NCI-H187 treated with DMSO at 0.1 percent for 48 hours (cell line): ENCODE measurements at places on chromosomes 3 and 15.

- no peak for DNase-seq
These were observed 66.3 kb downstream of the STRIT1 start for GRCh38 chr3:155227141-155227540.

DNA sequence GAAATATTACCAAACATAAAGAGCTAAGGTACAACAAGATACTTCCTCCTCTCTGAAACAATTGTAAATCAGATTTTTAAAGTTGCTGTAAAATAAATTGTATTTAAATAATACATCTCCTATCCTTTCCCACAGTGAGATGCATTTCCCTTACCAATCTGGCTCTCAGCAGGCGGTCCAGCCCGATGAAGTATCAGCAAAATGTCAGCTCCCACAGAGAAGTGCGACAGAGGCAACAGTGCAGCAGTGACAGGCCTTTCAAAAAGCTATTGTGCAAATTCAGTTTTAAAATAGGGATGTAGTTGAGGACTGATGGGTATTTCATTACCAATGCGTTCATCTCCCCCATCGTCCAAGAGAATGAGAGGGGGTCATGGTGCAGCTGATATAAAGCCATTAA lies 733.2 kb upstream of the GOLIM4 start:
- DNase-seq = no peak

- no peak for DNase-seq
These were observed 6.1 kb downstream of the PTX3 start for GRCh38 chr3:157442729-157443128.

DNA sequence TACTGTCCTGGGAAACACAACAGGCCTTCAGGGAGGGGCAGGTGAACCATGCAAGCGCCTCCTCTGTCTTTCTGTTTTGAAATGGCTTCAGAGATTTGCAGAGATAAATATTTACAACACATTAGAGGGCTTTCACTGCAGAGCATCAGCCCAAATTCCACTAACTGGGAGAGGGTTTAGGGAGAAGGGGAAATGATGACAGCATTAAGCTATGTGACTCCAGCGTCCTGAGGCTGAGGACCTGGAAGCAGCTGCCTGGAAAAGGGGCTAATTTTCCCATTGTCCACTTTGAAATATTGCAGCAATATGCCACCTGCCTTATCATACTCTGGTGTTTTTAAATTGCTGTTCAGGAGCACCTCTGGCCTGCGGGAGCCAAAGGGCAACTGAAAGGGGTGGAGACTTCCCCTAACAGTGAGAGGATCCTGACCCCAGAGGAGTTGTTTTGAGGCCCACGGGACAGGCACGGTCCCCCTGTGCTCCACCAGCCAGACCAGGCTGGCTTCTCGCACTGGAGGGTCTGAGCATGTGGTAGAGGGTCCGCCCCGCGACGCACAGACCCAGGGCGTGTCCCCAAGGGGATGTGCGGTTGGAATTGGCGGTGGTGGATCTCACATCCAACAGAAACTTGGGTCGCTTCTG lies 110.6 kb downstream of the XXYLT1 start:
- no peak for DNase-seq

GRCh38 chr3:119184796-119185570 lies 11.6 kb downstream of the UPK1B start:
- DNase-seq = no peak

DNA sequence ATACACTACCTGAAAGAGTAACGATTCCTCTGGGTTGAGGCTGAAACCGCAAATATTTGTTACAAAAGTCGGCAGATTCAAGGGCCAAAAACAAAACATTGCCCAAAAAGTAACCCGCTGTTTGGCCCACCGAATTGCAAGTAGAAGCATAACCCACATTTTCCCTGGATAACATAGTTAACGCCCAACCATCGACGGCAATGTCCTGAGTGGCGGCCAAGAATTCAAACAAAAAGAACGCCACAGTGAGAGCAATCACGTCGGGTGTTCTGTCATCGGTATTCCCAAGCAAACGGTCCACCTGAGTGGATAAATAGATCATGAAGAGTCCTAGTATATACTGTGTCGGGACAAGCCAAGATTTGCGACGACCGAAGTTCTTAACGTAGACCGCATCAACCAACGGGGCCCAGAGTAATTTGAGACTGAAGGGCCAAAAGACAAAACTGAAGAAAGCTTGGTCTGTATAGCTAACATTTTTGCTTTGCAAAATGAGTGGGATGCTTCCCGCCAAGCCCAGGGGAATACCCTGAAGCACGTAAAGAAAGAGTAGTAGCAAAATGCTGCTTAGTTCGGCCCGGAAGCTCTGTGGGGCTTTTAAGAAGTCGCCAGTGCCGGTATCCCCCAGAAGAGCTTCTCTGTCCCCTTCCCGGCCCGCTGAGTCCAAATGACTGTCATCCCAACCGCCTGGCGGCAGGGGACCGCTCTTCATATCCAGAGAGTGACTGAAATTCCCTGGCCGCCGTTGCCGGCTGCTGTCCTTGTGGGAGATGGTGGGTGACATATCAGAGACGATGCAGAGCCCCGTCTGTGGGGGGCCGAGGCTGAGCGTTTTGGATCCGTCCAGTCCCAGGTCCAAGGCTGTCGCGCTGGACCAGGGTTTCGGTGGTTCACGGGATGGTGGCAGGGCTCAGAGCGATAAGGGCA lies 750 bp downstream of the SLC33A1 start:
- DNase-seq = no peak

DNA sequence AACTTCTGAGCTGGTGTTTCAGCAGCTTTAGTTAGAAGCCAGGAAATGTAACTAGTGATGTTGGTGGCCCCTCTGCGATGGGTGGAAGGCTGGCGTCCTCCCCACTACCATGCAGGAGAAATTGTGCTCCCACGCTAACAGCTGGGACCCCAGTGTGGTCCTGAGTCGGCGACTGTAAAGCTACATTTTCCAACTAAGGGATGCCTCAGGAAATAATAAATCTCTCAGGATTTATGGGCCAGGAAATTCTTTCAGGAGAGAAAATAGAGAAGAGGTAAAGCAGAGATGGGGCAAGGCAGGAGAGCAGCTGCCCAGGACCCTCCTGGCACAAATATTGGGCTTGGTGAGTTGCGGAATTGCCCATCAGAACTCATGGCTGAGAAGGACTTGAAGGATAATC lies 186.9 kb downstream of the OPA1 start:
- DNase-seq = no peak

DNA sequence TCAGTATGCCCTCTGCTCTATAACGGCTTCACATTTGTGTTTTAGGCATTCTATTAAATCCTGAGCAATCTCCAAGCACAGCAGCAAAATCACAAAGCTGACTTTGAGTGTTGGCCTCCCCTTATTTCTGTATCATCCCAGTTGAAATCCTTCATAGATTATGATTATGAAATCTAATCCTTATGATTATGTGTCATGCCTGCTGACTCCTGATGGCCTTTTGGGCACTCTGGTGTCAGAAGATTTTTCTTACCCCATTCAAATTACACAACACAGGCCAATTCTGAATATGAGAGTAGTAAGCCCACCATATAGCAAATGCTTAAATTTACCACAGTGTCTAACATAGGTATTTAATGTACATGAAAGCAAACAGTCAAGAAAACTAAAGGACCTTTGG lies 34.3 kb downstream of the CDV3 start:
- no peak for DNase-seq

- DNase-seq = no peak
These were observed 68.0 kb downstream of the CHL1 start for GRCh38 chr3:264394-265156.

GRCh38 chr3:122979211-122979610 lies 48.4 kb downstream of the SEMA5B start:
- no peak for DNase-seq

GRCh38 chr3:161310649-161311423 lies 60.5 kb downstream of the SPTSSB start:
- no peak for DNase-seq

- no peak for DNase-seq
These were observed 78.7 kb downstream of the ITPR1 start for GRCh38 chr3:4571690-4572334.

DNA sequence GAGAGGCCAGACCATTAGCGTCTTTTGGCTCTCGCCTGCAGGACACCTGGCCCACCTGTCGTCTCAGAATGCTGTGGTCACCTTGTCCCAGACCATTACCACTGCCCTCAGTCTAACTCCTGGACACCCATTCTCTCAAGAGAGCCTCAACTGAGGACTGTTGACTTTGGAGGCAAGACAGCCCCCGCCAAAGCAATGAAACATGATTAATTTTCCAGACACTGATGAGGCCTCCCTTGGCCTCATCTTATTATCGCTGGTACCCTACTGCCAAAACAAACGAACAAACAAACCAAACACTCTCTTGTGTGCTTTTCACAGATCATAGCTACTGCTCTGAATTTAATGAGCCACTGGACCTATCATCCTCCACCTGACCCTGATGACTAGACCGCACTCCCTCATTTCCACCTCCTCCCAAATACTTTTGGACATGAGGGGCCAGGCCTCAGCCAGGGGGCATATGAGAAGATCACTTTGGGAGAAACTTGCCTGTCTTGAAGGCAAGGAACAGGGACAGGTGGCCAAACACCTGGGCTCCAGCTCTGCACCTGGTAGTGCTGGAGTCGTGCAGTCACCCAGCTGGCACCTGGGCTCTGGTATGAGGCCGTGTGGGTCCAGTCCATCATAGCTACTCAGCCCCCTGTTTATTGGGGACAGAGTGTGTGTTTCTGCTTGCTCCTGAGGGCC lies 27.6 kb downstream of the ALS2CL start:
- no peak for DNase-seq

- no peak for DNase-seq
These were observed 388.4 kb upstream of the CBLB start for GRCh38 chr3:106257172-106257571.

DNA sequence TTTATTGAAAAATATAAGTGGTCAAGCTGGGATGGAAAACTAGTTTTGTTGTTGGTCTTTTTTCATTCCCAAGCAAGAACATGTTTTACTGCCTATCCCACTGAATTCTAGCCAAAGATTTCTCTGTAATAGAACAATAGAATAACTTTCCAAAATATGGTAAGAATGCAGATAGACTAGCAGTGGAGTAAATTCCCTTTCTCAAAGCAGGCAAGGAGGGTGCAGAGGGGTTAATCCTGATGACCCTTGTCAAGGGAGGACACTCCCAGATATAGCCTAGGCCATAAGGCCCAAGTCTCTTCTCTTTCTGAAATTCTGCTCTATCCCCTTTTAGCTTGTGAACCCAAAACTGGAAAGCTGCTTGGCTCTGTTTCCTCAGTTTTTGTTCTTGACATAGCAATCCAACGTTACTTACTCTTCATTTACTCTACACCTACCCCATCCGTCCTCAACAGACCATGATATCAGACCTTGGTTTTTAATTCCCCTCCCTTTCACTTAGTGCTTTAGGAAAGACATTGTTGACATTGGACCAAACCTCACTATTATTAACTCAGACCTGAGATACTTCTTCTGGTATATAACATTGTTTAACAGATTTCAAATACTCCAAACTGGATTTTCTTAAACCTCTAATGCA lies 453.6 kb upstream of the THBS1 start:
- no peak for DNase-seq

DNA sequence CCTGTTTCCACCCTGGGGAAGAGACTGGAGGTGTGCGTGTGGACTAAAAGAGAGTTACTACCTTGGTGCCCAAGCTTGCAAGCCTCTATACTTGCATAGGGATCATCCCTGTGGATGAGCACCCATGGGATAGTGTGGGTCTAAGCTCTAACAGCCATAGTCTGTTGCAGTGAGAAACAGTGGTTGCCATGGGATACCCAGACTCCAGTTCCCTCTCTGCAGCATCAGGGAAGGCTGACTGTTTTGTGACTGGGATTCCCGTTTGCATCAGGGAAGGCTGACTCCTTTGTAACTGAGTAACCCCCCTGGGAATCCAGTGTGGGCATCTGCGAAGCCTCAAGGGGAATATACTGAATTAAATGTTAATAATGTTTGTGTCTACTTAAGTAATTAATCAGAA lies 196.1 kb downstream of the ZNF621 start:
- no peak for DNase-seq

DNA sequence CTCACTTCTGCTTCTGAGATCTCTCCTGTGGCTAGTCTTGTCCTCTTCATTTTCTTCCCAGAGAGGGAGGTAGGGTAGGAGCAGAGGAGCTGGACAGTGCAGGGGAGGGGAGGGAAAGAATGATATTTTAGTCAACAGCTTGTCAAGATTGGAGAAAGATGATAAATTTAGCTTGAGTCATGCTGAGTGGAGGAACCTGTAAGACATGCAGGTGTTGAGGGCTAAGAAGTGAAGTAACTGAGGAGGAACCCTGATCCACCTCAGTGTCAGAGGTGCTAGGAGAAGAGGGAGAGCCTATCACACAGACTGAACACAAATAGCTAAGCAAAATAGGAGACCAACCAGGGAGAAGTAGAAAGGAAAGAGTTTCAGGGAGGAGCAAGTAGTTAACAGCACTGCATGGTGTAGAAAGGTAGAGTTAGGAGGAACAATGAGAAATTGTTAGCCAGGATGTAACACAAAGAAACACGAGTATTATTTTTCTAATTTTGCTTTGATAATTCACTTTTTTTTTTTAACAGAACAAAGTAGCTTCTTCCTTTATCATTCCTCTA lies 108.2 kb upstream of the CHRM5 start:
- DNase-seq = no peak

GRCh38 chr3:193943200-193943599 lies 192.7 kb upstream of the HES1 start:
- DNase-seq = no peak

DNA sequence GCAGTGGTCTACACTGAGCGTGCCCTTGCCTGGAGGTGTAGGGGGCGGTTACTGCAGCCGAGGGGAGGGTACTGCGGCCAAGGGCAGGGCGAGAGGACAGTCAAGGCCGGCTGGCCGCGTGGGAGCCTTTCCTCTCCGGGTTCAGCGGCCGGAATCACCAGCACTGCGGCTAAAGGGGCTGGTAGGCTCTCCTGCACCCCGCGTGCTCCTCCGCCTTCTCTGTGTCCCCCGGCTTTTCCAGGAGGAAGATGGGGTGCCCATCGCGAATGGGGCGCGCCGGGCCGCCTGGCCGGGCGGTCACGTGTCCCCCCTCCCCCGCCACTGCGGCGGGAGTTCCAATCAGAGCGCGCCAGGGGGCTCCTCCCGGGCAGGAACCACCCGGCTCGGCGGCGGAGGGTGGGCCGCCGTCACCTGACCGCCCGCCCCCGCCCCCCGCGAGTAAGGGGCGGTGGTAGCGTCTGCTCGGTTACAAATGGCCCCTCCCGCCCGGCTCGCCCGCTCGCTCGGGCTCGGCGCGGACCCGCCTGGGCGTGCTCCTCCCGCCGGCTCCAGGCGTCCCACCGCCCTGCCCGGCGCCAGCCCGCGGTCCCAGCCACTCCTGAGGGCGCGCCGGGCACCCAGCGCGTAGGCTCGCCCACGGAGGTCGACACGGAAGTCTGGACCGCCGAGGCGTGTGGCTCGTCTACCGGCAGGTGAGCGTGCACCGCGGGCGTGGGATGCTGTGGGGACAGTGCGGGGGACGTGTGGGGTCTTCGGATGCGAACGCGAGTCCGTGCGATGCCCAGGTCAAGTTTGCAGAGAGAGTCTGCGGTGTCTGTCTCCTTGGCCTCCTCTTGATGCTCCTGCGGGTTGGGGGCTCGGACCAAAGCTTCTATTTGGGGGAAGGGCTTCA lies 242.6 kb upstream of the TOPAZ1 start:
- no peak for DNase-seq

- DNase-seq = no peak
These were observed 1.7 kb upstream of the LMLN start for GRCh38 chr3:197958346-197958745.

- DNase-seq = no peak
These were observed at the start of gene C2CD4A for GRCh38 chr15:62066663-62067447. Gene C2CD4A, plus strand, starts transcription at chr15:62066977. Its CDS starts 637 bp downstream, at chr15:62067614.

- DNase-seq = no peak
These were observed 1.0 kb downstream of the LRRC3B start for GRCh38 chr3:26623419-26624208.
